ENCODE measurements at places on chromosomes 4 and X.
A peak's percentile ranks its signal among the peaks of the same experiment; 100 is the strongest.

DNA sequence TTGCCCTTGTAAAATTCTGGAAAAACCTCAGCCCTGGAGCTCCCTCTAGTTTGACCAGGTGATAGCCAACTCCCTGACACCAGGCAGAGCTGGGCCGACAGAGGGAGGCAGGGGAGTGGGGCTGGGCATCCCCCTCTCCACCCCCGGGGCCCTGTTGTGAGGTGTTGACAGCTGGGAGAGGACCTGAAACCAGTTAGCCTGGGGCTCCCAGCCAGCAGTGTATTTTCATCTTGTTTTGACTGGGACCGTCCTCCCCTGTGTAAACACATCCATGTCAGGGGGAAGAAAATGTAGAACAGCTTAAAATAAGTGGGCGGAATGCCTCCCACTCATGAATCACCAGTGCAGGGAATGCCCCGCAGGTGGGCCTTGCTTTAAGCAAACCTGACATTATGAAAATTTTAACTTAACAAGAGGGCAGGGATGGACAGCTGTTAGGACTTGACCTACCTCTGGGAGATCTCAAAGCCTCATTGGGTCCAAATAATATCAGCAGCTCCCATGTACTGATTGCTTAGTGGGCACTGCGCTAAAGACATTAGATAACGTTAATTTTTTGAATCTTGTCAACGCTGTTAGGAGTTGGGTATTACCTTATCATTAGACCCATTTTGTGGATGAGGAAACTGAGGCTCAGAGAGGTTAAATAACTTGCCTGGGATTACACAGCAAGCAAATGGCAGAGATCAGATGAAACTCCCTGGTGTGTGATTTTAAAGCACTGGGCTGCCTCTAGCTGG is 45.9 kb downstream of the TSC22D3 start:
- peak; percentile 21 for DNase-seq

DNA sequence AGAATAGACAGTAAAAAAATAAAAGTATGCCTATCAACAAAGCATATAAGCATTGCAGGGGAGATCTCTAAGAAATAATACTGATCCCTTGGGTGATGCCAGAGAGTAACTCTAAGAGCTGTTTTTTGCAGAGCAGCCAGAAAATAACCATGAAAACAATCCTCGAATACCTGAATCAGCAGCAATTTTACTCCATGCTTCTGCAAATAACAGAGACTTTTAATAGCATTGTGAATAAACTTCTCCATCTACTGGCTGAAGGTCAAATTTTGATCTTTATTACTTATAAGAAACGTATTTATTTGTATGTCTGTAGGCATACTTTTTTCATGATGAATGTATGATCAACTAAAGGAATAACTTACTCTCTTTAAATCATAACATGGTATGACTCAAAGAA is 334.5 kb downstream of the GALNTL6 start:
- DNase-seq, result no peak

GRCh38 chr4:38670109-38670901 is 6.3 kb downstream of the KLF3 start:
- DNase-seq, result no peak

- DNase-seq, result no peak
Observed at GRCh38 chrX:41119803-41120202, 34.6 kb downstream of the USP9X start.

DNA sequence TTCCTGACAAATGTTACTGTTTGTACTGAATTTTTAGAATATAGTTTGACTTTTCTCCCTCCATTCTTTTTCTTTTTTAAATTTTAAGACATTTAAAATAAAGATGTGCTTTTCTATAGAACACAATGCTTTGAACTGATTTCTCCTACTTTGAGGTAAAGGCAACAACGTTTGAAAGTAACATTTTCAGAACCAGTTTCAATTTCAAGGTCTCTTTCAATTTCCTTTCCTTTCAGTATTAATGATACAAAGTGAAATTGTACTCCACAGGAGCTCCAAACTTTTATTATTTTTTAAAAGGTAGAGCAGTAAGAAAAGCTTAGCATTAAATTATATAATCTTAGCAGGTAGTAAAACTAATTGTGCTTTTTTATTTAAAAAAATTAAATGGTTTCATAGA is 54.9 kb downstream of the NDST4 start:
- DNase-seq, result no peak
